OCI-LY7 (cell line): ENCODE measurements at places on chromosomes 2 and 18. TPM values are rescaled to one million over a fixed set of nuclear protein-coding genes. Genes with fewer than 3 reads are reported as not detected.

The CYS1 gene
- total RNA-seq = 0.17 and 0.68 TPM in 2 replicates

DNA sequence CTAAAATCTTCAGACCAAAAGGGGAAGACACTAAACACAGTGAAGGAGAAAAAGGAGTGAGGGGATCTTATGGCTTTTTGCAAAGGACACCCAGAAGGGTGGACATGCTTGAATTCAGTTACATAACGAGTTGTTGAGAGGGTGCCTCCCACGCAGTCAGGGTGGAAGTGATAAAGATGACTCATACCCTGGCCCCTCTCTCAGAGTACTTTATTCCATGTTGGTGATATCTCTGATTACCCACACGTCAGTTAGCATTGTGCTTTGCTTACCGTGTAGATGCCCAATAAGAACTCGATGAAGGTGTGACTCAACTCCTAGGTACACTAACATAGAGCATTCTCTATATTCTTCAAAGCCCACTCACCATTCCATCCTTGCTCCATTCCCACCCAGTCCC, 44.4 kb downstream of the EN1 start:
- no peak for DNase-seq

DNA sequence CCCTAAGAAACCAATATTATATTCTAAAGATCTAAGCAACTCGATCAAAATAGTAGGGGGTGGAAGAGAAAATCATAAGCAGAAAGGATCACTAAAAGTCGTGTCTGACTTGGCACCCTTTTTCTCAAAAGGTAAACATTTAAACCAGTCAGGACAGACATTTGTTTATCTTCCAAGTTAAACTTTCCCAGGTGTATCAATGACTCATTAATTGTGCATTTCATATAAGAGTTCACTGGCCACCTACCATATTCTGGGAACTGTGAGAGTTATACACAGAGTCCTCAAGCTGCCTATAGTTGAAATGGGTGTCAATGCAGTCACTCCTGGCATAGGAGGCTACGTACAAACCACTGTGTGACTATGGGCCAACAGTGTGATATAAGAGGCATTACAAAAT, 4.8 kb upstream of the ACVR1 start:
- DNase-seq = no peak

GRCh38 chr2:82320296-82320695, 2015.7 kb upstream of the LRRTM1 start:
- DNase-seq = no peak

- DNase-seq = no peak
Observed at GRCh38 chr18:38966841-38967240, 1401.2 kb upstream of the CELF4 start.
